ENCODE measurements at places on chromosomes 1 and 21. TPM values are rescaled to one million over a fixed set of nuclear protein-coding genes. Genes with fewer than 3 reads are reported as not detected.

Gene PRAMEF12
- not detected for total RNA-seq

Gene FAM43B
- 2.2 TPM for total RNA-seq

GRCh38 chr1:165481820-165482532 is 37.0 kb upstream of the RXRG start:
- DNase-seq, result no peak

DNA sequence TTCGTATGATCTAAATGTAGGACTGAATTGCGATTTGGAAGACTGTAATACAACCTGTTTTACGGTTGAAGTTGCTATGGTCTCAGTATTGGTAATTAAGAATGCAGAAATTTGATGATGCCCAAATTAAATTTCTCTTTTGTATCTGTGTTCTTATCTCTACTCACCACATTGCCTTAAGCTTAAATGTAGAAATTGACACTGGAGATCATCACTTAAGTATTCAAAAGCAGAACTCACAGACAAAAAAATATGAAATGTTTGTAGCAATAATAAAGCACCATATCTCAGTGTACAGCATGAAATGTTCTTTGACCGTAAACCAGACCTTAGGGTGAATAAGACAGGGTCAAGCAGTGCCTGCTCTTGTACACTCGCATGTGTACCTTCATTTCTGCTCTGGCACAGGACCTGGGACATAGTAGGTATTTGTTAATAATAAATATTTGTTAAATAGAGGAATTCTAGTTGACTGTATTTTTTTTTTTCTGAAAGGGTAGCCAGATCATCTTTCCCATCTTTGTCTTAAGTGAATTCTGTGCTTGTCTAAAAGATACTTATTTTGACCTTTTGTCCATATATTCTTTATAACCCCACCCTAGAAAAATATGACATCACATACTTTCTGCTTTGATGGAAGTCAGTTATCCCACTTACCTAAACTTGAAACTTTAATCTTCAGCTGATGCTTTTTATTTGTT is 1.5 kb downstream of the CDC7 start:
- DNase-seq, result no peak

- DNase-seq, result no peak
Observed at GRCh38 chr1:156150333-156151011, 2.9 kb upstream of the SEMA4A start.

- no peak for DNase-seq
Observed at GRCh38 chr21:35503671-35504070, 454.6 kb upstream of the RUNX1 start.

DNA sequence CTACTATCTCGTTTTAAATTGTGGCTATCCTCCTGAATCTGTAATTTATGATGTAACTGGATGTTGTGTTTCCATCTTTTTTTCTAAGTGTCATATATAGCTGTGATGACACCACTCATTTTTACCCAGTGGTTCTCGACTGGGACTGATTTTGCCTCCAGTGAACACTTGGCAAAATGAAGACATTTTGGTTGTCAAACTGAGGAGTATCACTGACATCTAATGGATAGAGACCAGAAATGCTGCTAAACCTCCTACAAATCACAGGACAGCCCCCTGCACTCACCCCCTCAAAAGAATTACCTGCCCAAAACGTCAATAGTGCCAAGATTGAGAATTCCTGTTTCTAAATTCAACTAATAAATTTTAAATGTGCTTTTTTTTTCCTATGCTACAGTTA is 1.9 kb downstream of the TRMT13 start:
- no peak for DNase-seq

All from H1 (cell line).